ENCODE measurements at places on chromosomes 2 and 18.
A peak's percentile ranks its signal among the peaks of the same experiment; 100 is the strongest.

GRCh38 chr18:75698861-75699260, 271.4 kb upstream of the SMIM21 start:
- DNase-seq = no peak

GRCh38 chr2:172455121-172455515, 27.7 kb downstream of the ITGA6 start:
- no peak for DNase-seq

DNA sequence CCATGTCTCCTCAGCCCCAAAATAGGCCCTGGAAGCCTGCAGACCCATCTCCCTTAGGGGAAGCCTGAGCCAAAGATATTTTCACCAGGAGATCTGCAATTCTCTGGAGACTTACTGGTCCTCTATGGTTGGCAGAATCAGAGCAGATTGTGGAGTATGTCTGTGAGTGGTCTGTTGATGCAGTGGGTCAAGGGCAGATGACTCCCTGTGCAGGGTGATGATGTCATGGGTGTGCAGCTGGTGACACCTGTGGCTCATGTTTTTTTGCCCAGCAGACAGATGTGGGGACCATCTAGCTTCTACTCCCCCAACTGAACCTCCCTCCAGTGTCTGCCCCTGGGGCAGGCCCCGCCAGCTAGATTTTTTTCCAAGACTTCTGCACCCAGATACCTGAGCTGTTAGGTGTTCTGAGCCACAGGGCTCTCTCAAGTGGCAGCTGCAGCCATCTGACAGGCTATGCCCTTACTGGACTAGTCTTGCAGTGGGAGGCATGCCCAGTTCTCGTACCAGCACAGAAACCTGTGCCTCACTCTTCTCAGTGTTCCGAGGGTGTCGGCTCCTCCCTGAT, 558.7 kb upstream of the LRRTM1 start:
- no peak for DNase-seq

DNA sequence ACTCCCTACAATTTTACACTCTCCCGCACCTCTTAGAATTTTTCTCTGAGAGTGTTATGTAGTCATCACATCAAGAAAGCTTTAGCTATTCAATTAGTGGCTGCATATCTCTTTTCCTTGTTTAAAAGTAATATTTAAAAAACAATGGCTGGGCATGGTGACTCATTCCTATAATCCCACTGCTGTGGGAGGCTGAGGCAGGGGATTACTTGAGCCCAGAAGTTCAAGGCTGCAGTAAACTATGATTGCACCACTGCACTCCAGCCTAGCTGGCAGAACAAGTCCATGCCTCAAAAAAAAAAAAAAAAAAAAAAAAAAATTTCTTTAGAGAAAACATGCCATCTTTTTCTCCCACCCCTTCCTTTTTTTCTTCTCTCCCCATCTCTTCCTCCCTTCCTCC, 44.3 kb downstream of the AQP4 start:
- DNase-seq = no peak

GRCh38 chr2:88329815-88330603, 122.5 kb downstream of the FOXI3 start:
- DNase-seq = no peak

- DNase-seq = peak; percentile 69
Measured at GRCh38 chr2:232541195-232541960, 1.9 kb downstream of the CHRNG start.

DNA sequence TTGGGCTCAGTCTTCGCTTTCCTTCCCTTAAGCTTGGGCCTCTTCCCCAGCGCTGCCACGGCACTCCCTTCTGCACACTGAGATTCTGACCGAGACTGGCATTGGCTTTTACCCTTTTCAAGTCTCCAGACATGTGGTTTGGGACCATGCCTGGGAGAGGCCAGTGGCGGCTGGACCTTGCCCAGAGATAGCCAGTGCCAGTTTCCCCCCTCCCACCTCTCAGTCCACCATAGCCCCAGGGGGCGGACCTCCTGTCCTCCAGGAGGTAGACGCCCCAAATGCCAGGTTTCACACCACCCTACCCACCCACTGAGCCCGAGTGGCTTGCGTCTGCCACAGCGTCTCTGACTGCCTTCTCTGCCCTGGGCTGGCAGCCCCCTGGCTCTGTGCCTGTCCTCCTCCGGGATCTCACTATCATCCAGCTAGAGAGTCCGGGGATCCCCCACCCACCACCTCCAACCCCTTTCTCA, 47.7 kb downstream of the INPP5D start:
- no peak for DNase-seq

DNA sequence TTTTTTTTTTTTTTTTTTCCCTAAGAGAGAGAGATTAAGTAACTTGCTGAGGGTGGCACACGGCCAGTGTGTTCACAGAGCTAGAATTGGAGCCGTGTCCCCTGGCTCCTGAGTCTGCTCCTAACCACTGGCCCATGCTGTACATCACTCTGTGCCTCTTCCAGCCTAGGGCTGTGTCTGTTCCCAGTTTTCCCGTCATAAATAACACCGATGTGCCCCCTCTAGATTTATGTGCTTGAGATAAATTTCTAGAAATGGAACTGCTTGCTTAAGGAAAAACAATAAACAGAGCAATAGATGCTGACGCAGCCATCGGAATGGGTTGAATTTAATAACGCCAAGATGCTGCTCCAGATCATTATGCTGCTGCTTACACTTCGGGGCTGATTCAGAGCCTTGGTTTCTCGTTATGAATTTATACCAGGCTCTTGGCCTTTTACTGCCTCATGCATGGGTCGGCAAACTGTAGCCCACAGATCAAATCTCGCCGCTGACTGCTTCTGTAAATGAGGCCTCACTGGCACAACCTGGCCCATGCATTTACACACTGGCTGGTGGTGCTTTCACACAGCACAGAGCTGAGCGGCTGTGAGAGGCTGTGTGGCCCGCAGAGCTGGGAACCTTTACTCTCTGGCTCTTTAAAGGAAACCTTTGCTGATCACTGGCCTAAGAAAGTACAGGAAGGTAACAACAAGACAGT, 58.1 kb downstream of the NDUFA10 start:
- DNase-seq = peak; percentile 18

DNA sequence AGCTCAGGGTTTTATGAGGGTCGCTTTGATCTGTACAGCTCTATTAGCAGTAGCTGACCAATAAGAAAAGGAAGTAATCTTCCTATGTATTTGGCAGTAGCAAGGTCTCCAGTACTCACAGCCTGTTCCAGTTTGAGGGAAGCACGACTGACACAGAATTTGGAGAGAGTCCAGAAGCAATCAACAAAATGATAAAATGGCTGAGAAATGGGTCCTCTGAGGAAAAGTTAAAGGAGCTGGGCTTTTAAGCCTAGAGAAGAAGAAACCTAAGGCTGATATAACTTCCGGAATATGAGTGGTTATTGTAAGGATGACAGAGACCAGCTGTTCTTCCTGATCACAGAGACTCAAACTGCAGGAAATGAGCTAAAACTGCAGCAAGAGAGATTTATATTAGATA, 382.8 kb downstream of the GPD2 start:
- no peak for DNase-seq

DNA sequence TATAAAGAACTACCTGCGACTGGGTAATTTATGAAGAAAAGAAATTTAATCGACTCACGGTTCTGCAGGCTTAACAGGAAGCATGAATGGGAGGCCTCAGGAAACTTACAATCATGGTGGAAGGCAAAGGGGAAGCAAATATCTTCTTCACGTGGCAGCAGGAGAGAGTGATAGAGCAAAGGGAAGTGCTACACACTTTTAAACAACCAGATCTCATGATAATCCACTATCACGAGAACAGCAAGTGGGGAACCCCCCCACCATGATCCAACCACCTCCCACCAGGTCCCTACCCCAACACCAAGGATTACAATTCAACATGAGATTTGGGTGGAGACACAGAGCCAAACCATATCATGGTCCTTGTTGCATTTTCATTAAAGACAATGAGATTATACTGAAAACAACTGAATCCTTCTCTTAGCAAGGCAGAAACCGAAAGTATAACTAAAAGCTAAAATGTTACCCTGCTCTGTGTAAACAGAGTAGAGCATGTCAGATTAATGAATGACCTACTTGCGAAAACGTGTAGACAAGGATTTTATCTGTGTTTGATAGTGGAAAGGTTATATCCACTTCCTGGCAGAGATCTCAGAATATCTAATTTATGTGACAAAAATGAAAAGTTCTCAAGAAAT, 60.1 kb upstream of the RBBP8 start:
- no peak for DNase-seq

Measured in osteoblast (primary cell).